ENCODE measurements at places on chromosomes 1 and 21.
A peak's percentile ranks its signal among the peaks of the same experiment; 100 is the strongest.

GRCh38 chr1:218030846-218031245 lies 254.2 kb upstream of the RRP15 start:
- no peak for DNase-seq

- DNase-seq = no peak
Observed at GRCh38 chr1:45008516-45008915, 2.6 kb downstream of the HECTD3 start.

- DNase-seq = no peak
Observed at GRCh38 chr1:86530211-86530845, 16.6 kb upstream of the CLCA4 start.

GRCh38 chr1:210124736-210125135 lies 107.9 kb upstream of the SERTAD4 start:
- no peak for DNase-seq

DNA sequence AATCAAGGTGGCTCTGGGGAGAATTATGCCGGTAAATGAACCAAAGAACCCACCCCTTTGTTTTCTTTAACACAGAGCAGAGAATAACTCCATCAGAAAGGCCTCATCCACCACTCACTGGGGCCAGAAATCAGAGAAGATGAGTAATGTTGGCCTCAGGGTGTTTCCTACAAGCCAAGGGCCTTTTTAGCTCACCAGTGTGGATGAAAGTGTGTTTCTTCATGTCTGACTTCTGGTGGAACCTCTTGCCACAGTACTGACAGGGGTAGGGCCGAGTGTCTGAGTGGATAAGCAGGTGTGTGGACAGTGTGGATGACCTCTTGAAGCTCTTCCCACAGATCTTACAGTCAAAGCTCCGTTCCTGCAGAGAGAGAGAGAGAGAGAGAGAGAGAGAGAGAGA lies 8.3 kb downstream of the GFI1 start:
- DNase-seq = no peak

DNA sequence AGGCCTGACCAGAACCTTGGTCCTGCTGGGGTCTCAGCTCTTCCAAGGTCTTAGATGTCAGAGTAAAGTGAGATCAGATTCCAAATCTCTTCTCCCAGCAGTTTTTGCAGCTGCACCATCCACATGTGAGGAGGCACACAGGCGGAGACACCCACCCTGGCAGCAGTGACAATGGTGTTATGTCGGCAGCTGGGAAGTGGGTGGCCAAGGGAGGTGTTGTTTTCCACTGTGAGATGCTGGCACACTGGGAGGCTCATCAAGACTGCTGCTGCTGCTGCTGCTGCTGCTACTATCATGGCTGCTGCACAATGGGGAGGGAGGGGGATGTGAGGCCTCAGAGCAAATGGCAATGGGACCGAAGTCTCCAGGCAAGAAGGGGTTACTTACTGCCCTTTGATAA lies 23.6 kb downstream of the CAMK2N1 start:
- no peak for DNase-seq

DNA sequence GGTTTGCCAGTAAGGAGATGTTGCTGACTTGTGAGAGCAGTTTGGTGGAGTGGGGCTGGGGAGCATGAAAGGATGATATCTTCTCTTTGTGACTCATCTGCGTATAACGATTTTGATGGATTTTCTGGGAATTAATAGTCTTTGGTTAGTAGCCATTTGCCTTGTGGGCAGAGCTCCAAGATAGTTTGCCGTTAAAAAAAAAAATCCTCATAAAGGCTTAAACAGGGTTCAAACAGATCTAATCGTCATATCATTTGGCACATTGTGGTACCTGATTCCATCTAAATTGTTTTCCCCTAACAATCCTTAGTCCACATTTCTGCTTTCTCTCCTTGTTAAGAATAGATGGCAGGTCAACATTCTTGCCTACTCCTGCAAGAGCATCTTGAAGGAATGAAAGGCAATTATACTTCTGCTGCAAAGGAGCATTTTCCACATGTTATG lies 168.0 kb downstream of the PPP1R12B start:
- DNase-seq = no peak

DNA sequence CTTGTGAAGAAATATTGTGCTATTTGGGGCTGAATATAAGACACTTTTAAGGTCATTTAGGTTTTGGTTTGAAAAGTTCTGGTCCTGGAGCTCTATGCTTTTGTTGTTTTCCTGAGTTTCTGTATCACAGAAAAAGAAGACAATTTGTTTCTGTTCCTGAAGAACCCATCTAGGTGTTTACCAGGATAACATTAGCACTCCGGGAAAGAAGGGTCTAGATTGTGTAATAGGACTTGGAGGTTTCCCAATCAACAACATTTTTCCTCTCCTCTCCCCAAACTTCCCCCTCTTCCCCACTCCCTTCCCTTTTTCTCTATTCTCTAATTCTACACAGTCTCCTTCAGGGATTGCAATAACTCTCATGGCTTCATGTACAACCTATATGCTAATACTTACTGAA lies 78.7 kb downstream of the PTPRC start:
- no peak for DNase-seq

GRCh38 chr1:41322835-41323234 lies 38.4 kb upstream of the FOXO6 start:
- DNase-seq = no peak

DNA sequence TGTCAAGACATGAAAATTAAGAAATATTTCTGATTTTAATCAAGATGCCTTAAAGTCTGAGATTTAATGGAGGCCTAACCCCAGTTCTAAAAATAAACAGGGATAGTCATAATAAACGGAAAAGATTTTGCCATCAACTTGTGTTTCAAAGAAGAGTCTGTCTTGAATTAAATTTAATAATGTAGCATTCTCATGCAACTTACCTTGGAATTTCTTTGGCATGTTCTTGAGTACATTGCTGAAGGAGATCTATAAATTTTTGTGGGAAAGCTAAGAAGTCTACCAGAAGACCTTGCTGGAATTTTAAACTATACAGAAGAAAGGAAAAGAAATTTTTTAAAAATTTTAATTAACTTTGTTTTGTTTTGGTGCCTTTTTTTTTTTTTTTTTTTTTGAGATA lies 10.6 kb downstream of the SASS6 start:
- DNase-seq = no peak

- no peak for DNase-seq
Observed at GRCh38 chr1:31120783-31121180, 55.3 kb upstream of the PUM1 start.

GRCh38 chr1:1292442-1292779 lies 12.2 kb downstream of the SCNN1D start:
- no peak for DNase-seq

DNA sequence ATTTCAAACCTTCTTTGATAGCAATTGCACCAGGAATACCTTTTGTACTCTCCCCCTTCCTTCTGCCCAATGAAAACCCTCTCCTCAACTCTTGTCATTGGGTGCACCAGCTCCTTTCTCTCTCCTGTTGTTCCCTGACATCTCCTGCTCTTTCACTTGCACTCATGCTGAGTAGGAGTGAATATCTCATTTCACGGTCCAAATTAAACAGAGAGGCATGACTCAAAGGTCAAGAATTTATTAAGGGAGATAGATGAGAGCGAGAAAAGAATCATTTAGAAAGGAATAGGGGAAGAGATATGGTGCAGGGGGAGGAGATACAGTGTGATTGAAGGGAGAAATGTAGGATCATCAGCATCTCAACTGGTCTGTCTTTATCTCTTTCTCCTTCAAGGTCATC lies 22.1 kb downstream of the AIM2 start:
- no peak for DNase-seq

DNA sequence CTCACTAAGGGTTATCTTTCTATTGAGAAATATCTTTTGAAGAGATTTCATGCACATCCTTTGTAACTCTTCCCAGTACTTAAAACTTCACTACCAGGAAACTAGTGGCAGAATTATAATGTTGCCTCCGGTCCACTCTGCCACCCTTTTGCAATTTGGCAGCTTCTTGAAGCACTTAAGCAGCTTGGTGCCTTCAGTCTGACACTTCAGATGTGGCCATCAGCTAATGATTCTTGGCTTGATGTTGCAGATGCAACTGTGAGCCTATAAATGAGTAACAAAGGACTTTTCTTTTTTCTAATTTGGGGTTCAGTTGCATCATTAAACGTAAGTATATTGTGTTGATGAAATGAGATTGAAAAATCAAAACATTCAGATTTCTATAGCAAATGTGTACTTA lies 187.5 kb upstream of the C21orf91 start:
- DNase-seq = no peak

DNA sequence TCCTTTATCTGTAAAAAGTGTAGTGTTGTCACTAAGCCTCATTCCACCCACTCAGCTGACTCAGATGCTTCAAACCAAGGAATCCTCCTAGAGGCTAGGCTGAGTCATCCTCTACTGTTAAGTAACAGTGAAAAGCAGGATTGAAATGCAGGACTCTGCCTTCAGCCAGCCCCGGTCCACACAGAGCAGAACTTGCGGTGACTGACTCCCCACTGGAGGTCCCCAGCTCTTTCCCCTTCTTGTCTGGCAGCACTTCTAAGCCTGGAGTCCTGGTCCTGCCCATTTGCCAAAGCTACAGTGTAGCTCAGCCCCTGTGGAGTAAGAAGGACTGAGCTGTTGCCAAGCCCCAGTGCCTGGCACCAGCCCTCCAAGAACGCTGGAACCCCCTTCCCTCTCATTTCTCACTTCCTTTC lies 1.7 kb downstream of the RAB7B start:
- peak; percentile 52 for DNase-seq

DNA sequence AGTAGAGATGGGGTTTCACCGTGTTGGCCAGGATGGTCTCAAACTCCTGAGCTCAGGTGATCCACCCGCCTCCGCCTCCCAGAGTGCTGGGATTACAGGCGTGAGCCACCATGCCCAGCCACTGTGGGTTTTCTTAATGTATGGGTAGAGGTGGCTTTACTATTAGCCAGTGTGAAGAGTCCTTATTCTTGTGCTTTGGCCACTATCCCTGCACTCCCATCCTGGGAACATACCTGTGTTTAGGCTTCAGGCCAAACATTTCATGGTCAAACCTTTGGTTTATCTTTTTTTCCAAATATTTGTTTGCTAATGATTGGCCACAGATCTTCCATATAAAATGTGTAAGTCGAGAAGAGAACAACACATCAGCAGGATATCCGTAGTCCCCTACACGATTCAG lies 16.5 kb downstream of the FMO5 start:
- DNase-seq = no peak

DNA sequence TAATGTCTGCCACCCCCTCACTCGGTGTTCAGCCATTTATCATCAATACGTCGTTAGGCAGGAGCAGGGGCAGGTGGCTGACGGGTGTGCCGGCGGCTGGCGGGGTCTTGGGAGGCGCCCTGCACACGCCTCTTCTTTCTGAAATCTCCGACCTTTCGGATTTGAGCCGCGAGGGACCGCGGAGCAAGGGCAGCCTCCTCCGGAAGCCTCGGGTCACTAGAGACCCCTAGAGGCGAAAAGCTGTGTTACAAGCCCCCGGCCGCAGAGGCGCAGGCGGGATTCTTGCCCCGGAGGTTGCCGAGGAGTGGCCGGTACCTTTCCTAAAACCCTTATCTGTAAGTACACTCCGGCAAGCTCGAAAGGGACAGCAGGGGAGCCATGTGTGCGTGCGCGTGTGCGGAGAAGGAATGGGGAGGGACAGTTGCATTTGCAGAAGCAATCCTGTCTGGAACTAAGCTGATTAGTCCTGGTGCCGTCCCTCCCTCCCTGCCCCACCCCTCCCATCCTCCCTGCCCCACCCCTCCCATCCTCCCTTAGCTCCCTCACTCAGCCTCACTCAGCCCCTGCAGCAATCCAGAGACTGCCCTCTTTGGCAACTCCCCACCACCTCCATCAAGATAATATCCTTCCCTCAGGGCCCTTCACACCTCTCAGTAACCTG lies 11.0 kb downstream of the BRINP2 start:
- peak; percentile 15 for DNase-seq

- peak; percentile 77 for DNase-seq
Observed at GRCh38 chr21:45596704-45597318, 46.7 kb upstream of the PCBP3 start.

DNA sequence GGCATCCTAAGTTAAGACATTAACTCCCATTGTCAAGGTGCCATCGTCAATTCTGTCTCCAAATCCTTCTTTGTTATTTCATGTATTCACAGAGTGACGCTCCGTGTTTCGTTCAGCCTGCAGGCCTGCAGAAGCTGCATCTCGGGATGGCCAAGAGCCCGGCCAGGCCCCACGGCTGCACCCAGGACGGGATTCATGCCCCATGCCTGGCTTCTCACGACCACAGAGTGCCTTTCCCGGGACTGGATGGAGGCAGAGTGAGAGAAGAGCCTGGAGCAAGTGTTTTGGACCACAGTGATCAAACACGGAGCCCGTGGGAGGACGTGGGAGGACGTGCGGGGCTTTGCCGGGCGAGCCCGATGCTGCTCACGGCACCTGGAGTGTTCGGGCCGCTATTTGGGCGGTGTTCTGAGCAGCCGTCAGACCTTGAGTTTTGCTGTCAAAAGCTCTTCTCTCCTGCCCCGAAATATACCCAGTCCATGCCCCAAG lies 56.8 kb downstream of the COL6A1 start:
- DNase-seq = no peak

- no peak for DNase-seq
Observed at GRCh38 chr1:226711976-226712741, 26.9 kb downstream of the ITPKB start.

- no peak for DNase-seq
Observed at GRCh38 chr1:241808265-241808664, 39.7 kb upstream of the EXO1 start.

DNA sequence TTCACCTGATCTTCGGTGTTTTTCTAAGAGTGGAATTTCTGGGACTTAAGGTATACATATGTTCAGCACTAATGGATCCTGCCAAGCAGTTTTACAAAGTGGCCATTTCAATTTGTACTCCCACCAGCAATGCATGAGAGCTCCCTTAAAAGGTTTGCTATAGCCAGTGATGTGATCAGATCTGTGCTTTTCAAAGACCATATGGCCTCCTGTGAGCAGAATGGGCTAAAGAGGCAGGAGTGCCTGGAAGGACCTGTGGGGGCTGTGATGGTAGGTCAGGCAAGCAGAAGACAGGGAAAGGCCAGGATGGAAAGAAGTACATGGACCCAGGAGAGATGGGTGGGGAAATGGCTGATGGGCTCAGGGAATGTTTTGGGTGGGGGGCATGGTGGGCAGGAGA lies 252.7 kb downstream of the DISC1 start:
- no peak for DNase-seq

- no peak for DNase-seq
Observed at GRCh38 chr1:34757386-34757785, 2.2 kb upstream of the GJB4 start.

DNA sequence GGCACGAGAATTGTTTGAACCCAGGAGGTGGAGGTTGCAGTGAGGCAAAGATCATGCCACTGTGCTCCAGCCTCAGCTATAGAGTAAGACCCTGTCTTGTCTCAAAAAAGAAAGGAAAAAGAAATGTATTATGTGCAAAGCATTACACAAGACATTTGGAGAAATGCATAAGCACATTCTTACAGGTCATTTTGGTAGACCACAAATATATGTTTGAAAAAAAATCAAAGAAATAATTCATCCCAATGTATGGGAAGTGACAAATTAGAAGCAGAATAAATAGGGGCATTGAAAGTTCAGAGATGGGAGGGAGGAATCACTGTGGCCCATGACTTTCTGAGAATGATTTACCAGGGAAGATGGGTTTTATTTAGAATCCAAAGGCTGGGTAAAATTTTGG lies 283.5 kb upstream of the ADAMTS5 start:
- DNase-seq = no peak

All from activated T-cell treated with anti-CD3 and anti-CD28 coated beads for 24 hours (primary cell).